Upper lobe of left lung (tissue), 6 donors: ENCODE measurements at places on chromosomes 2 and 18. TPM values are rescaled to one million over a fixed set of nuclear protein-coding genes. Genes with fewer than 3 reads are reported as not detected.

- H3K36me3 ChIP-seq, result no peaks in the 10 kb centered on the region
- H3K4me3 ChIP-seq, result no peak overlapping the region
- no peaks in the 10 kb centered on the region for H3K27me3 ChIP-seq
These were observed 52.1 kb downstream of the SLC38A11 start for GRCh38 chr2:164903204-164903603.

GRCh38 chr2:206693399-206694137 is 24.6 kb downstream of the DYTN start:
- peaks cover 1% of the 10 kb centered on the region for H3K27me3 ChIP-seq
- H3K4me3 ChIP-seq, result no peak overlapping the region
- DNase-seq, result peak; percentile 39
- no peak overlapping the region for H3K27ac ChIP-seq
- H3K36me3 ChIP-seq, result no peaks in the 10 kb centered on the region

- peaks cover 4% of the 10 kb centered on the region for H3K27me3 ChIP-seq
- H3K27ac ChIP-seq, result peak within 1 kb of the TSS; percentile 68
- H3K4me1 ChIP-seq, result peaks cover 28% of the 10 kb centered on the region
- no peaks in the 10 kb centered on the region for H3K36me3 ChIP-seq
- peak; percentile 27 for DNase-seq
- H3K4me3 ChIP-seq, result peak within 1 kb of the TSS; percentile 72
These were observed at the start of gene BCL2 for GRCh38 chr18:63319383-63320122. Gene BCL2 (minus strand): TSS chr18:63319769.

Gene C2orf74
- 20.7 TPM for total RNA-seq

Gene COL3A1
- 131 TPM for total RNA-seq
